Testis (tissue), 5 donors: ENCODE measurements at places on chromosomes 13 and 19. TPM values are rescaled to one million over a fixed set of nuclear protein-coding genes. Genes with fewer than 3 reads are reported as not detected.
A peak's percentile ranks its signal among the peaks of the same experiment; 100 is the strongest.

- no peak for DNase-seq
Measured at GRCh38 chr13:59476366-59476765, 687.4 kb downstream of the DIAPH3 start.

- DNase-seq: no peak
Measured at GRCh38 chr19:7202888-7203287, 91.3 kb downstream of the INSR start.

- no peak for DNase-seq
Measured at GRCh38 chr13:36847606-36848005, 28.6 kb downstream of the RFXAP start.

DNA sequence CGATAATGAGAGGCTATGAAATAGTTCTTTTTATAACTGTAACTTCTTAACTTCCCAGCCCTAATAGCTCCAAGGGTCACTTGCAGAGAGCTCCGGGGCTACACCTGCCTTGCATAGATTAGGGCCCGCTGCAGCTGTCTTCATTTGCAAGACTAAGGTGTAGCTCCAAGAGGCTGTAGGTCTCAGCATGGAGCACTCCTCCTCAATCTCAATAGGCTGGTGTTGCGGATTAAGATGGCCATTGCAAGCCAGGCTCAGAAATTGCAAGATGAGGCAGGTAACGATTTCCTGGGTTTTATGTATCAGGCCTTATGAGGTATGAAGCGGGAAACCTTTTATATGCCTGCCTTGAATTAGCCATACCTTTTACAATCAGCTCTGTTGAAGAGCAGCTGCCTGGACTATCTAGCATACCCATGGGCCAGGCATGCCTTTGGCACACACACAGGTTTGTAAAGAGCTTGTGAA is 185.7 kb downstream of the TM9SF2 start:
- no peak for DNase-seq

The KLK3 gene
- 0.81 TPM for total RNA-seq

DNA sequence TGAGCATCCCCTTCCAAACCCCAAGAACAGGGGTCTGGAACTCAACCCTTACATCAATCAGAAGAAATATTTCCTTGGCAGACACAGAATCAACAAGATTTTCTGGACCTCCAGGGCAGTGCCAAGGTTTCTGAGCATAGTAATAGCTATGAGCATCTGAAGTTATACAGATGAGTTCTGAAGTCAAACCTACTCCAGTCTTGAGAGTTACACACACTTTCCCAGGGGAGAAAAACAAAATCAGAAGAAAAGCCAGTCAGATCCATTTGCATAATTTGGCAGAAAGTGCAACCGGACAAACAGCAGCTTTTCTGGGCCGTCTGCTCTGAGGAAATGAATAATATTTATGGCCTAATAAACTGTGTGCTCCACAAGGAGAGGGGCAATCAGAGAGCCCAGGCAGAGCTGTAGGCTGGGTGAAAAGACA is 93.1 kb downstream of the KL start:
- no peak for DNase-seq

DNA sequence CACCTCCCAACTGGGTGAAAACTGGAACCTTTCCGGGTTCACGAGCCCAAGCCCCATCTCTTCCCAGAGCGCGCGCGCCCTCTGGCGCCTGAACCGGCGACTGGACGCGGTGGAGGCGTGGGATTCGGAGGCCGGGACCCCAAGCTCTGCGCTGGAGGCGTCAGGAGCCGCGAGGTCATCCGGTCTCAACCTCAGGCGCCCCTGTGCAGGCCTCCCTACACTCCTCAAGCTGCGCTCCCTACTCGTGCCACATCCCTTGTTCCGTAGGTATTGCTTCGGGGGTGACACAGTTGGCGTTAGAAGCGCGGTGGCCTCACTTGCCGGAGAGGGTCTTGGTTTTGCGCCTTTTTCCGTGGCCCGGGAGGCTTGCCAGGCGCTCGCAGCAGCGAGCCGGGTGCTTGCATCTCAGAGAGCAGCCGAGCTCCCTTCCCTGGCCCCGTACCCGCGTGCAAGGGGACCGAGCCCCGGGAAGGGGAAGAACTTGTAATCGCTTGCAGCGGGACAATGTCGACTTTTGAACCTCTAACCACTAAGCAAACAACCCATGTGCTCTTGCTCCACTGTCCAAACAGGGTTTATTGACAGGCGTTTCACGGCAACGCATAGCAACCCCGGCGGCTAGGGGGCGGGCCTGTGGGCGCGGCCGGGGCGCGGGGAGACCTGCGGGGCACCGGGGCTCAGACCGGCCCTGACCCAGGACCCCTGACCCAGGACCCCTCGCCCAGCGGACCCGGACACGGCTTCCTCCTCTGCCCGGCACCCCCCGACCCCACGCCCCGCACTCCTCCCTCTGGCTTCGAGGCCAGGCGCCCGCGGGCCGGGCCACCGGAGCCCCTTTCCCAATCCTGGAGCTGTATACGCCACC is 8.5 kb downstream of the CDX2 start:
- peak; percentile 62 for DNase-seq

- DNase-seq: no peak
Measured at GRCh38 chr19:6971366-6971765, 49.9 kb downstream of the MBD3L2B start.

GRCh38 chr19:47499863-47500830 is 14.7 kb downstream of the NAPA start:
- DNase-seq: no peak

DNA sequence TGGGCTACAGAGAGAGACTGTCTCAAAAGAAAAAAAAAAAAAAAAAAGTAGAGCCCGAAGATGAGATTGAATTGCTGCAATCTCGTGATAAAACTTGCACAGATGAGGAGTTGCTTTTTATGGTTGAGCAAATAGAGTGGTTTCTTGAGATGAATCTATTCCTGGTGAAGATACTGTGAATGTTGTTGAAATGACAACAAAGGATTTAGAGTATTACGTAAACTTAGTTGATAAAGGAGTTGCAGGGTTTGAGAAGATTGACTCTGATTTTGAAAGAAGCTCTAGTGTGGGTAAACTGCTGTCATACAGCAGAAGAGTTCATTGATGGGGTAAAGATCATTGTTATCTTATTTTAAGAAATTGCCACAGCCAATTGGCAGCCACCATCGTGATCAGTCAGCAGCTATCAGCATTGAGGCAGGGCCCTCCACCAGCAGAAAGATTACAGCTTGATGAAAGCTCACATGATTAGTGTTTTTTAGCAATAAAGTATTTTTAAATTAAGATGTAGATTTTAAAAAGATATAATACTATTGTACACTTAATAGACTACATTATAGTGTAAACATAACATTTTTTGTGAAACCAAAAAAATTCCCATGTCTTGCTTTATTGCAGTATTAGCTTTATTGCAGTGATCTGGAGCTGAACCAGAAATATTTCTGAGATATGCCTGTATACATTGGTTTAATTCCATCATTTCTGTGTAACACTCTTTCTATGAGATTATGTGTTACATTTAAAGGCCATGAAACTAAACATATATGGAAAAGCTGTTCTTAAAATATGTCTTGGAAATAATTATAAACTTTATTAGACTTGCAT is 43.1 kb downstream of the ZMYM2 start:
- DNase-seq: no peak

The PRR12 gene
- total RNA-seq: 32.8 TPM

DNA sequence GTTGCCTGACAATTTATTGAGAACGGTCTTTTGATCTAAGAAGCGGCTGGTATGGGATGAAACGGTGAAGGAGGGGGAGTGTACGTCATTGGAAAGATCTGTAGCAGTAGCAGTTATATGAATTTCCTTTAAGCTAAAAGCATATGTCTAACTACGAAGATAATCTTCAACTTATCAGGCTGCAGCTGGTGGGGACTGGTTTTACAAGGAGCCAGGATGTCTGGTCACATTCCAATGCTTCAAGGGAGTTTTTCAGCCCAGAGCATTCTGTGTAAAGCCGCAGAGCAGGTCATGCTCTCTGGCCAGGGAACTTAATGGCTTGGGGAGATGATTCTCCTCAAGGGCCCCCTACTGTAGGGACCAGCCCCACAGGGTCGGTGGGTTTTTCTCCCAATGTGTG is 29.2 kb downstream of the CLEC4M start:
- DNase-seq: no peak

DNA sequence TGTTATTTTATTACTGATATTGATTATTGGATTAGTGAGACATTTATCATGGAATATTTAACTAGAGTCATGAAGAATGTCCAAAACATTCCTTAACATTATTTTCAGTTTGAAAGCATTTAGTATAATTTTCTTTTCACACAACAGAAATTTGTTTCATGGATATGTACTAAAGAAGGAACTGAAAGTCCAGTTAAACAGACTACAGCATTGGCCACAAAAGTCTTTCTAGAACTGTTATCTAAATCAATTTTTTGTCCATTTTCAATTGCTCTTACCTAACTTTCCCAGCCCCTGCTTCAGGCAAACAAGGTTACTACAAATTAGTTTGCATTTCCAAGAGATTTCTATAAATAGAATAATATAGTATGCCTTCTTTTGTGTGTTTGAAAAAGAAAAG is 1018.0 kb upstream of the PCDH20 start:
- DNase-seq: no peak

The CCDC122 gene
- total RNA-seq: 31.6 TPM

- no peak for DNase-seq
Measured at GRCh38 chr13:91312324-91312723, 35.2 kb upstream of the MIR17HG start.

The ZNF28 gene
- total RNA-seq: 17.5 TPM

DNA sequence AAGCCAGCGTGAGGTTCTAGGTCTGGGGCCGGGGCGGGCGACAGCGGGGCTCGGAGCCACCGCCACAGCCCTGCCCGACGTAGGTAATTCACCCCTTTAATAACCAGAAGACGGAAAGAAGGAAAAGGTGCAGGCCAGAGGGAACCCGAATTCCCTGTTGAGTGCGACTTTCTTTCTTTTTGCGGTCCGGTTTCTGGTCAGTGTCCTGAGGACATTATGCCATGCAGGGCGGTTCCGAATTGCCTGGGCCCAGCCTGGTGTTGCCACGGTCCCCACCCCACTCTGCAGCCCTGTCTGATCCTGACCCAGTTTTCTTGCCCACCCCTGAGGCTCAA is 18.4 kb upstream of the TFDP1 start:
- peak; percentile 11 for DNase-seq

The LILRB1 gene
- 0.93 TPM for total RNA-seq

The TNNI3 gene
- 14.2 TPM for total RNA-seq

- peak; percentile 33 for DNase-seq
Measured at GRCh38 chr13:26971990-26972887, 199.4 kb downstream of the USP12 start.

The KLC3 gene
- total RNA-seq: 13.7 TPM

DNA sequence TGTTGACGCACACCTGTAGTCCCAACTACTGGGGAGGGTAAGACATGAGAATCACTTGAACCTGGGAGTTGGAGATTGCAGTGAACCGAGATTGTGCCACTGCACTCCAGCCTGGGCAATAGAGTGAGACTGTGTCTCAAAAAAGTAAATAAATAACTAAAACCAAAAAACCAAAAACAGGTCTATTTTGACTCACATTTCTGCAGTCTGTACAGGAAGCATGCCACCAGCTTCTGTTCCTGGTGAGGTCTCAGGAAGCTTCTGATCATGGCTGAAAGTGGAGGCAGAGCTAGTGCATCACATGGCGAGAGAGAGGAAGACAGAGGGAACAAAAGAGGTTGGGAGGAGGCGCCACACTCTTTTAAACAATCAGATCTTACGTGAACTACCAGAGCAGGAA is 142.5 kb downstream of the ITGBL1 start:
- no peak for DNase-seq

GRCh38 chr19:37975071-37975470 is 68.1 kb downstream of the SIPA1L3 start:
- no peak for DNase-seq

DNA sequence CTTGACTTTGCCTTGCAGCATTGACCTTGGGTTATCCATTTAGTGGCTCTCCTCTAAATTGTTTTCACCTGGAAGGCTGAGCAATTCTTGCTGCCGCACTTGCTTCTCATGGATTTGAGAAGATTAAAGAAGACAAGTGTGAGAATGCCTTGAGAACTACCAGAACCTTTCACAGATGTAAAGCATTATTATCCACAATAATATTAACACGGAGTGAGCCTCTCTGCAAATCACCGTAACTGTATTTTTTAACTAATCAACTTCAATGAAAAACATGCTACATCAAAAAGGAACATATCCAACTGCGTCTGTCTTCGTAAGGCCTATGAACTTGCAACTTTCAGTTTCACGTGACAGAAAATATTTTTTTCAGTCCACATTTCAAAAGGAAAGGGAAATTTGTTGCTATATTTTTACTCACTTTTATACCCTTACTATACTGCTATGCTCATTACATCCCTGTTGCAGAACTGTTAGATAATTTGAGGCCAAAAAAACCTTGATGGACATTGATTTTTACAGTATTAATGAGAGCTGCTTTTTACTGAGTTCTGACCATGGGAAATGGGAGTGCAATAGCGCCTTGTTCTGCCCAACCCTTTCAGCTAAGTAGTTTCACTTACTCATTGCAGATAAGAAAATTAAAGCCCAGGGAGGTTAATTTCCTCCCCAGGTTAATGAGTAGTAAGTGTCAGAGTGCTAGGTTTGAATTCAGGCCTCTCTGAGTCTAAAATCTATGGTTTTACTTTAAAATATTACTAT is 93.8 kb upstream of the RAP2A start:
- DNase-seq: no peak

DNA sequence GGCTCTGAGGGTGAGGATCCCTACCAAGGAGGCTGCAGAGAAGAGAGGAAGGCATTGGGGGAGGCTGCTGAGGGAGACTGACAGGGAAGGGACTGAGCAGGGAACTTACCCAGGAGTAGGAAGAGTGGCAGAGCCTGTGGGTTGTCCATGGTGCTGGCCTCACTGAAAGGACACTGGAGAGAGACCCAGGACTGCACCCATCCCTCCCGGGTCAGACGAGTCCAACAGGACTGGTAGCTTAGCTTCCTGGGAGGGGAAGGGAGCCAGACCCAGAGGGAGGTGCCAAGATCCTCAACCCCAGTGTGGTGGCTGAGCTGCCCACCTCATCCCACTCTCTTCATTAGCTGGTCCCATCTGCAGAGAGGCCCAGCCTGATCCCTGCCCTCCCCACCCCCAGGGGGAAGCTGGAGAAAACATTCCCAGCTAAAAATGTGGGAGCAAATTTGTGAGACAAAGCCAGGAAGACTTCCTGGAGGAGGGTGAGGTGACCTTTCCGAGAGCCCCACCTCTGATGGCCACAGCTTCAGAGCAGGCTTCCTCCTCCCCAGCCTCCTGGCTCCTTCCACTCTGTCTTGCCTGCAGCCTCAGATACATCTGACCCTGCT is at the start of gene VSIG10L:
Gene VSIG10L, minus strand, starts transcription at position 164 of the 605 bp plus-strand sequence. Its CDS starts 15 bp downstream, at position 149.
- no peak for DNase-seq

The CDADC1 gene
- 18.5 TPM for total RNA-seq

The TEX26 gene
- total RNA-seq: 5.5 TPM

The C1QTNF9 gene
- total RNA-seq: 2.4 TPM

GRCh38 chr13:103100830-103101229 is 34.6 kb upstream of the SLC10A2 start:
- DNase-seq: no peak

- DNase-seq: no peak
Measured at GRCh38 chr19:40774916-40775631, at the start of gene MIA. MIA (plus strand) TSS chr19:40775521; CDS start chr19:40775543, 22 bp downstream.

DNA sequence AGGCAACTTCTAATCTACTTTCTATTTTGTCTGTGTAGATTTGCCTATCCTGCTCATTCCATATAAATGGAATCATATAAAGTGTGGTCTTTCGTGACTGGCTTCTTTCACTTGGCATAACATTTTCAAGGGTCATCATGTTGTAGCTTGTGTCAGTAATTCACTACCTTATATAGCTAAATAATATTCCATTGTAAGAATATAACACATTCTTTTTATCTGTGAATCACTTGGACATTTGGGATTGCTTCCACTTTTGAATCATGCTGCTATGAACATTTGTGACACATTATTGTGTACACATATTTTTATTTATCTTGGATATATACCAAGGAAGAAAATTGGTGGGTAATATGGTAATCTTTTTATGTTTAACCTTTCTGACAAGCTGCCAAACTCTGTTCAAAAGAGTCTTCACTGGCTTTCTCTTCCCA is 89.0 kb upstream of the CSNK1A1L start:
- no peak for DNase-seq
